AG10803 (cell line): ENCODE measurements at places on chromosomes 11 and 22.

DNA sequence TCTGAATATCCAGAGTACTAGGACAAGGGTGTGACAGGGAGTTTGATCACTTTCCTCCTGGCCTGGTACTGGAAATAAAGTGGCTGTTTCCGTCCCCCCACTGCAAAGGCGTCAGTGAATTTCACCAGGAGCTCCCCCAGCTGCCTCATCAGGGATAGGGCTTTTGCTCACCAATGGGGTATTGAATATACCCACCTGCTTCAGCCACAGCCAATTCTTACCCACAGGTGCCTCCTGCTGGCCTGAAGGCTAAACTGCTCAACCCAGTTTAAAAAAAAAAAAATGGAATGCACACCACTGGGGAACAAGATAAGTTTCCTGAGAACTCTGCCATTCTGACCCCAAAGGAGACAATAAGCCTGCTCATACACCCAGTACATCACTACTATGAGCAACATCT lies 65.3 kb upstream of the MS4A8 start:
- DNase-seq, result no peak

GRCh38 chr11:130145311-130145812 lies 14.2 kb upstream of the ST14 start:
- no peak for DNase-seq

DNA sequence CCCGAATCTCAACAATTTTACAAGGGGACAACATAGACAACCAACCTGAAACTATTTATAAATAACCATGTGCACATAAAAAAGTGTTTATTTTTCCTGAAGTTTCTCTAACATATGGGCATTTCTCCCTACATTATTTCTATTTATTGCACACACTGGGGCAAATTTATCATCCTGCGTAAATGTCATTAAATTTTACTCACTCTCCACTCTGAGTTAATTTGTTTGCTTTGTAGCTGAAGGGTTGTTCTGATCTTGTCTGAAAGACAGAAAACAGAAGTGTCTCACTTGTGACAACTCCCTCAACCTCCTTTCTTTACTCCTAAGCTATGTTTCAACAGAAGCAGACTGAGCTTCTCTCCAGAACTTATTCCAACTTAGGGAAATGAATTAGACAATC lies 194.2 kb downstream of the HIPK3 start:
- DNase-seq, result no peak

DNA sequence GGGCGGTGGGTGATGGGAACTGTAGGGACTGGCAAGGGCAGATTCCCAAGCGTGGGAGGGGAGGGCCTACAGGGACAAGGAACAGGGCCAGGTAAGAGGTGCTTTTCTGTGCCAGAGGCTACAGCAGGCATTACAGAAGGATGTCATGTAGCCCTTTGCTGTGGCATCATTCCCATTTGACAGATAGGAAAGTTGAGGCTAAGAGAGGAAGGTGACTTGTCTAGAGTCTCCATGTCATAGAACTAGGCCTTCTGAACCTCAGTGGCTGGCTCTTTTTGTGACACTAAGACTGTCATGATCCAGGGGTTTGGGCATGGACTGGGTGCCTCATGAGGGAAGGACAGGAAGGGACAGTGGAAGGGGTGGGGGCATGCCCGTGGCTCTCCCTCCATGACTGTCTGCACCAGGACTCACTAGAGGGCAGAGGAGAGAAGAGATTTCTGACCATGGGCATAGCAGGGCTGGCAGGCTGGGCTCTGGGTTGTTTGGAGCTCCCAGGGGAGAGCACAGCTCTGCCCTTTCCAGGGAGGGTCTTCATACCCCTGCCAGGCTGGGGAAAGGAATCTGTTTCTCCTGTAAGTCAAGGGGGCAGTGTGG lies 3.2 kb downstream of the MMP11 start:
- DNase-seq, result no peak

DNA sequence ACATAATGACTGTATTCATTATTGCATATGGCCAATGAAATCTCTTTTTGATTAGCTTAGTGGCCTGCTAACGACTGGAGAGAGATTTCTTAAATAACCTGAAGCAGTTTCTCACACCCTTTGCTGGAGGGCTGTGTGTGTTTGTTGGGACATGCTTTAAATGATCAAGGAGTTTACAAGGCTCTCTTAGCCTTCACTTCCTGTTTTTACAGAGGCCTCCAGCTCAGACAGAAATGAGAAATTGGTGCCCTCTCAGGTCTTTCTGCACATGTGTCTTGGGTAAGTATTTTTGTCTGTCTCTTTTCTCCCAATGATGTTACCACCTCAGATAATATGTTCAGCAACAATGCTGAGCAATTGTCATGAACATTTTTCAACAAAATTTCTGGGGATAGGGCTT lies 884.4 kb upstream of the CNTN5 start:
- no peak for DNase-seq

DNA sequence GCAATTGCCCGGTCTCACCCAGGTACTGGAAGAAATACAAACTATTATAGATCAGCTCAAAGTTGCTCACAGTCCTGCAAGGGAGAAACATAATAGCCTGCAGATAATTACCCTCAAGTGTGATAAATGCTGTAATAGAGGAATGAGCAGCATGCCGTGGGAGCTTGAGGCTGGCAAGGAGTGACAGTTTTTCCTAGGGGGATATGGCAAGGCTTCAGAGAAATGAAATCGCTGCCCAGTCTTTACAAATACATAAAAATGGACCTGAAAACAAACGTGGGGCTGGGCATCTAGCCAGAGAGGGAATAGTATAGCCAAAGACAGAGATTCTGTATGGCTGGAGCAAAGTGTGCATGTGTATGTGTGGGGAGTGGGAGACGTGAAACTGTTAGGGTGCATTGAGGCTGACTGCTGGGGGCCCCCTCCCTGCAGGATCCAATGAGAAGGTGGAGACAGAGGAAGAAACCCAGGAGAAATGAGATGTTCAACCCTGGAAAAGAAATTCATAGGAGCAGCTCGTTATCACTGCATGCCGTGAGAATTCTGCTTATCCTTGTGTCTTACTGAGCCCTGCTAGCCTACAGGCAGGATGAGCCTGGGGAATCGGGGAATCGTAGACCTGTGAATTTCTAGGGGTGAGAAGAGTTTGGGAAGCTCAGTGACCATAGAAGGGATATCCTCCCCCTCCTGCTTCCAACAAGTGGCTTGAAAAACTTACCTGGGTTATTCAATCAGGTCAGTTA lies 167.0 kb downstream of the LDLRAD3 start:
- DNase-seq, result no peak

GRCh38 chr11:92794783-92795182 lies 174.7 kb upstream of the MTNR1B start:
- DNase-seq, result no peak

DNA sequence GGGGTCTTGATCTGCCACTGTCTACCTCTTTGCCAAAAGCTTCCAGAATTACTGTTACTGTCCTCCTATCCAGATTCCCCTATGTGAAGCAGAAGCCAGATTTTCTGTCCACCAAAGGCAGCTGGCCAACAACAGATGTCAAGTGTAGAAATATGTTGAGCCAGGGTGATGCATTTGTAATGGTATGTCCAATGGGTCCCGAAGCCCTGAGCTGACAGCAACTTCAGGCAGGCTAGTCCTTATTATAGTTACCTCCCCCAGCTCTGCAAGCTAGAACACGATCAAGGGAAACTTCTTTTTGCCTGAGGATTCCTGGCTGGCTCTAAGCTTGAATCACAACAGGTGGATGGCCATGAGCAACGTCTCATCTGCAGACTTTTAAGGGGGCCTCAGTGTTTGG lies 10.2 kb downstream of the PAMR1 start:
- peak; percentile 92 for DNase-seq
